ENCODE measurements at places on chromosomes 6 and 20.

- no peak for DNase-seq
Measured at GRCh38 chr6:37922563-37922962, 103.0 kb downstream of the ZFAND3 start.

GRCh38 chr20:63044204-63044600, 37.4 kb upstream of the BHLHE23 start:
- DNase-seq = no peak

GRCh38 chr6:103799971-103800670, 1059.6 kb downstream of the HACE1 start:
- no peak for DNase-seq

- no peak for DNase-seq
Measured at GRCh38 chr6:19734061-19734460, 103.1 kb upstream of the ID4 start.

DNA sequence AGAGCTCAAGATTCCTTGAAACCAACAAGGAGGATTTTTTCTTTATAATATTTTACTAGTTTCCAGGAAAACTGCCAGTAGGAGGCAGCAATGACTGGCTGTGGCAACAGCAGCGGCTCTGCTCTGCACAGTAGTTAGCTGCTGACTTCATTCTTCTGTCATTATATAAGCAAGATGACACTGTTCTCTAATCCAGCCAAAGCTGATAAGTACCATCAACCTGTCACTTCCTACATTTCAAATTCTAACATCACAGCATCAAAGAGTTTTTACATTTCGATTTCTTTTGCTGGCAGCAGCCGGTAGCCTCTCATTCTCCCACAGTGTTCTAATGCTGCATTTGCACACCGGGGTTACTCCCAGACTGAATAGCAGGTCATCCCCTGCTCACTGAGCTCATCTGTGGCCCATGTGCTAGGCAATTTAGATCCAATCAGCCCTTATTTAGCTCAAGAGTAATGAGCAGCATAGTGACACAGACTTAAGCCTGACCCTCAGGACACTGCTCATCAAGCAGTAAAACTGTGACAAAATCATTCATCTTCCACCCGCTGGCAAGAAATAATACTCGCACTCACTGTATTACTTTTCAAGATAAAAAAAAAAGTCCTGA, 67.8 kb downstream of the MMS22L start:
- peak; percentile 70 for DNase-seq

- DNase-seq = no peak
Measured at GRCh38 chr6:137982418-137983189, 115.5 kb downstream of the TNFAIP3 start.

DNA sequence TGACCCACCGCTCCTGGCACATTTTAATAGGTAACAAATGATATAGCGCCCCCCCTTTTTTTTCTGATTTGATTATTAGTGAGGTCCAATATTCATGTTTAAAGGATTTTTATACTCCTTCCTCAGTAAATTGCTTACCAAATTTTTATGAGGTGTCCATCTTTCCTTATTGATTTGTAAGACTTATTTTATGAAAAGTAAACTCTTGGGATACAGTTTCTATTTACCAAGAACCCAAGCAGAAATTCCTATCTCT, 25.1 kb downstream of the TRIM27 start:
- DNase-seq = no peak
